CD4-positive, alpha-beta T cell (primary cell): ENCODE measurements at places on chromosomes 6 and 20. TPM values are rescaled to one million over a fixed set of nuclear protein-coding genes. Genes with fewer than 3 reads are reported as not detected.

DNA sequence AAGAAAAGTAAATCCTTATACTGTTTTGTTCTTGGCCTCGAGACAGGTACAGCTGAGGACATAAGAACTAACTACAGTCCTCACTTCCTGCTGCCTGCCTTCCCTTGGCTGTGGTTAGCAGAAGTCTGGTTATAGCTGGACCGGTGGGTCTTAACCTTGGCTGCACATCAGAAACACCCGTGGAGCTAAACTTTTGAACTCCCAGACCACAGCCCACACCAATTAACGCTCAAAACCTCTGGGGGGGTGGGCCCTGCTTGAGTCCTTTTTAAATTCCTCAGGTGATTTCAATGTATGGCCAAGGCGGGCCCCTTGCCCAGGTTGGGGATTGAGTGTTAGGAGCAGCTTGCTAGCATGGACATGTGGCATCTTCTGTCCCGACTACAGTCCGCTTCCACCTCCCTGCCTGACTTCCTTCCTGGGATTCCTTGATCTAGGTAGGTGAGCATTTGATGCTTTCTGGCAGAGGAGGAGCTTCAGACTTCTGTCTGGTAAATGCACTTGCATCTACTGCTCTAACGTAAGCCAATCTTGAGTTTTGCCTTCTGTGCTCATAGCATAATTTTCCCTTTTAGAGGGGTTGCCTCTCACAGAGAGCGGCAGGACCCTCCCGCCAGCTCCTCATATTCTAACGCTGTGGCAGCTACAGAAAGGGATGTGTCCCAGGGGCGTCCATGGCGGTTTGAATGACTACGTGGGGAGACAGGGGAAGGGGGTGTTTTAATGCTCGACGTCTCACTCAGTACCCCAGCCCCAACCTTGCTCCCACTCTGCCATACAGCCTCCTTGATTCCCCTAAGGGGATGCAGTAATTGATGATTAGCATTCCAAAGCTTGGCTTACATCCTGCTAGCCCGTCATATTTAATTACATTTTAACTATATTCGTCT is 390.1 kb downstream of the ZFAND3 start:
- no peak for DNase-seq

DNA sequence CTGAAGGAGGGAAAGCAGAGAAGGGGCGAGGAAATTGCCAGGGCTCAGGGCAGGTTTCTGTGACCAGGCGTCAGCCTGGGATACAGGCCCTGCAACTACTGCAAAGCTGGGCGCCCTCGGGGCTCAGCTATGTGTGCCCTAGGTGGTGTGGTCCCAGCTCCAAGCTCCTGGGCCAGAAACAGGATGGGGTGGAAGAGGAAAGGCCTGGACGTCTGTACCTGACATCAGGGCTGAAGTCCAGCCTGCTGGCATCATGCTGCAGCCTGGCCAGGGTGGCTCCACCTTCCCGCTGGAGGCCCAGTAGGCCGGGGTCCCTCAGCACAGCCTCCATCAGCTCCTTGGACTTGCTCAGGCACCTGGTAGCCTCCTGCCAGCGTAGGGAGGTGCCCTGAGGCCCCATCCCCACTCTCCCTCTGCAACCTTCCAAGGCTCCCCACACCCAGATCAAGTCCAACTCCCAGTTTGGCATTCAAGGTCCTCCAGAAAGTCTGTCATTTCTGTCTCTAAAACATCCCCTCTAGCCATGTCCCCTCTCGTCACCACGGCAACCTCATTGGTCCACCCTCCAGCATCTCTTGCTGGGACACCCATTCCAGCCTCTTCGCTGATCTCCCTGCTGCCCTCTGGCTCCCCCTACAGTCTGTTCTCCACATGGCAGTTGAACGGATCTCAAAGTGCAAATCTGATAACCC is 38.2 kb downstream of the KIAA1755 start:
- DNase-seq: peak; percentile 16

- DNase-seq: no peak
Measured at GRCh38 chr20:50467174-50467573, 43.0 kb upstream of the PTPN1 start.

DNA sequence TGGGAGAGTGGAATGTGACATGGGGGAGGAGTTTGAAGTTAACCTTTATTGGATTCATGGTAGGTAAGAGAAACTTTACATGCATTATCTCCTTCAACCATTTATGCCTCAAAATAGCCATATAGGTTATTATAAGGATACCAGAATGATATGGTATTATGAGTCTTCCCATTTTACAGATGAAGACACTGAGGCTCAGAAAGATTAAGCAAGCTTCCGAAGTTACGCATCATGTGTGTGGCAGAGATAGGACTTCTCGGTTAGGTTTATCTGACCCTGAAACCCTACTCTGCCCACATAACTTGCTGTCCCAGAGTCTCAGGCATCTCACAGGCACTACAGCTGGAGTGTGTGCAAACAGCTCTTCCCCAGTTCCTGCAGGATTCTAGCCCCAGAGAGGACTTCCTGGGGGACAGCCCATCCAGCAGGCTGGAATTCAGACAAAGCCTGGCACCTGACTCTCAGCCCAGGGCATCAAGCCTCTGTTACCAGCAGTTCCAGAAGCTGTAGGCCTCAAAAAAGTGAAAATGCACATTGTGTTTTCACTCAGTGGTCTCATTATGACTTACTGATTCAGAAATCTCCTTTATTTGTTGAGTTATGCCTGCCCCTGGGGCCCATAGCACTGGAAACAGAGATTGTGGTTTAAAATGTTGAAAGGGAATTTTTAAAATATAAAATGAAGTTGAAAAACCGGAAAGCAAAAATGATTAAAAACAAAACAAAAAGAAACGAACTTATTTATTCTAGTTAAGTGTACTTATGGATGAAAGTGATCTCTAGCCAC is 512.8 kb upstream of the CHD6 start:
- no peak for DNase-seq

Gene EYA2
- not detected for total RNA-seq

DNA sequence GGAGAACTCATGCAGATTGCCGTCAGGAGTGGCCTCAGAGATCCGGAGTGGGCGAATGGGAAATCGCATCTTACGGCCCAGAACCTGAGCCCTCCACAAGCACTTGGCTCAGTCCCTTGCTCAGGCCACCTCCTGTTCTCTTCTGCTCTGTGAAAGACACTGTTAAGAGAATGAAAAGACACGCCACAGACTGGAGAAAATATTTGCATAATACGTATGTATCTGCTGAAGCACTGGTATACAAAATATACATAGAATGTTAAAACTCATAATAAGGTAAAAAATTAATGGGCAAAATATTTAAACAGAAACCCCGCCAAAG is 838 bp upstream of the POM121L2 start:
- no peak for DNase-seq

GRCh38 chr6:80550748-80551147 is 444.3 kb downstream of the BCKDHB start:
- DNase-seq: no peak

Gene FAM162B
- total RNA-seq: not detected

Gene MEI4
- not detected for total RNA-seq

- DNase-seq: peak; percentile 49
Measured at GRCh38 chr6:35048031-35048613, 93.0 kb downstream of the TCP11 start.

- no peak for DNase-seq
Measured at GRCh38 chr6:126176282-126176681, 163.6 kb upstream of the CENPW start.

Gene BPI
- total RNA-seq: not detected
